ENCODE measurements at places on chromosomes 12 and 14.
A peak's percentile ranks its signal among the peaks of the same experiment; 100 is the strongest.

DNA sequence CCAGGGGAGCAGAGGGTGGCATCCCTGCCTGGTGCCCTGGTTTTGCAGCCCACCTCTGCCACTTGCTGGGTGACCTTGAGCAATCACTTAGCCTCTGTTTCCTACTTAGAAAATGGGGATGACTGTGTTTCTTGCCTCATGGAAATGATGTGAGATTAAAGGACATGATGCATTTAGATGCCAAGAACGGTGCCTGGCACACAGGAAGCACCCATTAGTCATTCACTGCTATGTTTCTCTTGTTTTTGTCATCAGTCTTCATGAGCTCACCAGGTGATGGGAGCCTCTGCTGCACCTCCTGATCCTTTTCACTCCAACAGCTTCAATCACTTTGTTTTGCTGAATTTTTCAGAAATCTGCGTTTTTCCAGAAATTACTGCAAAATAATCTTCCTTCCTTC, 23.6 kb upstream of the ATF1 start:
- no peak for DNase-seq

DNA sequence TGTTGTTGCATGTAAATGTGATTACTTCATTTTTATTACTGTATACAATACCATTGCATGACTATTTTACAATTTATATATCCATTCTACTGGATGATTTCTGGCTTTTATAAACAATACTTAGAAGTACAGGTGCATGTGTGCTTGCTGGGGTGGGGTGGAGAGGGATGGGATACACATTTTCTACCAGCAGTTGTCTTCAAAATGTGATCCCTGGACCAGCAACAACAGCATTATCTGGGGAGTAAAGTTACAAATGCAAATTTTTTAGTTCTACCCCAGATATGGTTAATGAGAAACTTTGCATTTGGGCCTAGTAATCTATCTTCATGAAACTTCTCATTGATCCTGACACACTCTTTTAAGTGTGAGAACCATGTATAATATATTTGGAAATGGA, 905.4 kb upstream of the ATXN7L3B start:
- no peak for DNase-seq

DNA sequence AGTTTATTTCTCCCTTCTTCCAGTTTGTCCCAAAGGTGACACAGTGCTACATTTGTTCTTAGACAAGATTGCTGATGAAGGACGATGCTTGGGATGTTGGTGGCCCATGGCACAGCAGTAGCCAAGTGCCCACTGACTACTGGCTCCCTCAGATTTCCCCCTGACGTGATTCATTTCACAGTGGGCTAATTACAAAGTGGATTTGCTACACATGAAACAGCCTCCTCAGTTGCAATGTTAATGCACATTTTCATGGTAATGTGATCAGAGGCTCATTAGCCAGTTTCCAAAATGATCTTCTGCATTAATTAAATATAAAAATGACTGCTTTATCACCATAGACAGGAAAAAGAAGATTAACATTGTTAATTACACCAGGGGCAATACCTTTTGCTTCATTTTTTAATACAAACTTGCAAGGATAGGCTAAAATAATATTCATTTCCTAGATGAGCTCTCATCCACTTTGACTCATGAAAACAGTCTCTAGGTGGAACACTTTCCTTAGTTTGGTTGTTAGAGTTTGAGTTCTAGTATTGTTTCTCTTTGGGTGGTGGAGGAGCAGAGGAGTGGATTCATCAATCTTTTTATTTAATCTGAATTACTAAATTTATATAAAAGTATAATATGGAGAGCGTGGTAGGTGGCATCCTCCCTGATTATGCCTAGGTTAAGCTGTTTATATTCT, 250.9 kb downstream of the PDZRN4 start:
- DNase-seq: no peak

DNA sequence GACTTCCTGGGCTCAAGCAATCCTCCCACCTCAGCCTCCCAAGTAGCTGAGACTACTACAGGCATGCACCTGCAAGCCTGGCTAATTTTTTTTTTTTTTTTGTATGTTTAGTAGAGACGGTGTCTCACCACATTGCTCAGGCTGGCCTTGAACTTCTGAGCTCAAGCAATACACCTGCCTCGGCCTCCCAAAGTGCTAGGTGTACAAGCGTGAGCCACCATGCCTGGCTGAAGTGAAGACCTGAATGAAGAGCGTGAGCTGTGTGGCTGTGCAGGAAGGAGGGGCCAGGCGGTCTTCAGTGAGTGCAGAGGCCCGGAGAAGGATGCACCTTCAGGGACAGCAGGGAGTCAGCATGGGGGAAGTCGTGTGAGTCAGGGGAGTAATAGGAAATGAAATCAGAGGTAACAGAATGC, 14.9 kb upstream of the NFKBIA start:
- DNase-seq: no peak

- no peak for DNase-seq
Observed at GRCh38 chr12:113065126-113066007, 8.8 kb downstream of the DTX1 start.

- DNase-seq: peak; percentile 19
Observed at GRCh38 chr12:66270613-66271012, 31.7 kb upstream of the HELB start.

DNA sequence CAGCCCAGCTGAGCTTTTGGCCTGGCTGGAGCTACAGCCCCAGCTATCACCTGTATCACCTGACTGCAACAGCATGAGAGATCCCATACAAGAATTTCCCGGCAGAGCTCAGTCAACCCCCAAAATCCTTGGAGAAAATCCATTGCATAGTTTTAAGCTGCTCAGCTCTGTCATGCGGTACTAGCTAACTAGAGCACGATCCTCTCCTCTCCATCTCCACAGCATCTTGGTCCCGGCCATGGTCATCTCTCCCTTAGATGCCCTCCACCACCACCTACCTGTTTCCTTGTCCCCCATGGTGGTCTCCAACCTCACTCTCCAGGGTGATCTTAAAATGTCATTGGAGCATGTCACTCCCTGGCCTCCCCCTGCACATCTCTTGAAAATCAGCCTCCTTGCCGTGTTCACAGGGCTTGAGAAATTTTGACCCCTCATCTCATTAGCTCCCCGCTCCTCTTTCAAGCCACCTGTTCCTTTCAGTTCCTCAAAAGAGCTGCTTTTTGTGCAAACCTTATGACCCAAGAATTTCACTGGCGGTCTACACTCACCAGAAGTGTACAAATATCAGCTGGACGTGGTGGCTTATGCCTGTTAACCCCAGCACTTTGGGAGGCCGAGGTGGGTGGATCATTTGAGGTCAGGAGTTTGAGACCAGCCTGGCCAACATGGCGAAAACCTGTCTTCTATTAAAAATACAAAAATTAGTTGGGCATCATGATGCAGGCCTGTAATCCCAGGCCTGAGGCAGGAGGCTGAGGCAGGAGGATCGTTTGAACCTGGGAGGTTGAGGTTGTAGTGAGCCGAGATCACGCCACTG, 8.1 kb upstream of the CLMN start:
- DNase-seq: no peak

DNA sequence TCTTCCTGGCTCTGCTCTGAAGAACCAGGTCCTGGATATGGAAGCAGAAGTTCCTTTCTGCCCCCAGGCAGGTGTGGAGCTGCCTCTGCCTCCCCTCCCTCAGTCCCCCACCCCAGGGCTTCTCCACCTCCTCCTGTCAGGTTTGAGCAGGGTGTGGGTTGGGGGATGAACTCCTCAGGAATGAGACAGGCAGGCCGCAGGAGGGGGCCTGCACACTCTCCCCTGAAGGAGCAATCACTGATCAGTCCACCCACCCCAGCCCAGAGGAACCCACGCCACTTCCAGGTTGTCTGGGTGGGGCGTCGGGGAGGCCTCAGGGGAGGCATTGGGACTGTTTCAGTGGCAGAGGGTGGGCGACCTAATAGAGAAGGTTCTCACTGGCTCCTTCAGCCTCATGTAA, 26.6 kb downstream of the FAIM2 start:
- no peak for DNase-seq

- DNase-seq: peak; percentile 73
Observed at GRCh38 chr12:13864081-13864673, 117.2 kb downstream of the GRIN2B start.

GRCh38 chr14:36658123-36659009, 3.3 kb upstream of the PAX9 start:
- DNase-seq: no peak

GRCh38 chr14:44626423-44626822, 119.3 kb upstream of the FSCB start:
- no peak for DNase-seq

DNA sequence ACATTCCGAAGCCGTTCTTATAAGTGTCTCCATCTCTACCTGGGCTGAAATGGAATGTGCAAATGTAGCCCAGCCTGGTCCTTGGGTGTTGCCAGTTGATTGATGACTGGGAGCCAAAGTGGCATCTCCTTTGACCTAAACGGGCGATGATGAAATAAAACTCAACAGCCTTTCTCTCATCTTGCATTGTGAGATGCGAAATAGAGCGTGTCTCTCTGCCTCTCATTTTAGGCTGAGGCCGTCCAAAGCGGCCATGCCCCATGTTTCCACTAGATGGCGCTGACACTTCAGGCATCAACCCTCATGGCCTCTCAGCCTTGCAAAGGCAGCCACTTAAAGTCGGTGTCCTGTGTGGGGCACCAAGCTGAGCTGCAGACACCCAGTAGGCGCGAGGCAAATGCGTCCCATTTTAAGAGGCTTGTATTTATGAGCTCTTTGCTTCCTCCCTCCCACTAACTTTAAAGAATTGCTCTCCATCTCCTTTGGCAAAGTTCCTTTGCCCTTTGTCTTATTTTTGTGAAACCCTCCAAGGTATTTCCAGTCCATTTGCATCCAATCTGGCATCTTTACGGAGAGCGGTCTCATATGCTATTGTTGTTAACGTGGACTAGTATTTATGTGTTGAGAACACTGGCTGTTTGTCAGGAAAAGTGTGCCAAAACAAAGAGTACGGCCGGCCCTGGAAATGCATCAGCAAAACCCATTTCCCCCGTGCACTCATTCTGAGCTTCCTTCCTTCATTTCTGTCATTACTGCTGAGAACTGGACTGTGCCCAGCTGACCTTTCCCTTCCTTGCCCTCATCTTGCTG, 25.0 kb downstream of the GPRC5A start:
- DNase-seq: peak; percentile 89

DNA sequence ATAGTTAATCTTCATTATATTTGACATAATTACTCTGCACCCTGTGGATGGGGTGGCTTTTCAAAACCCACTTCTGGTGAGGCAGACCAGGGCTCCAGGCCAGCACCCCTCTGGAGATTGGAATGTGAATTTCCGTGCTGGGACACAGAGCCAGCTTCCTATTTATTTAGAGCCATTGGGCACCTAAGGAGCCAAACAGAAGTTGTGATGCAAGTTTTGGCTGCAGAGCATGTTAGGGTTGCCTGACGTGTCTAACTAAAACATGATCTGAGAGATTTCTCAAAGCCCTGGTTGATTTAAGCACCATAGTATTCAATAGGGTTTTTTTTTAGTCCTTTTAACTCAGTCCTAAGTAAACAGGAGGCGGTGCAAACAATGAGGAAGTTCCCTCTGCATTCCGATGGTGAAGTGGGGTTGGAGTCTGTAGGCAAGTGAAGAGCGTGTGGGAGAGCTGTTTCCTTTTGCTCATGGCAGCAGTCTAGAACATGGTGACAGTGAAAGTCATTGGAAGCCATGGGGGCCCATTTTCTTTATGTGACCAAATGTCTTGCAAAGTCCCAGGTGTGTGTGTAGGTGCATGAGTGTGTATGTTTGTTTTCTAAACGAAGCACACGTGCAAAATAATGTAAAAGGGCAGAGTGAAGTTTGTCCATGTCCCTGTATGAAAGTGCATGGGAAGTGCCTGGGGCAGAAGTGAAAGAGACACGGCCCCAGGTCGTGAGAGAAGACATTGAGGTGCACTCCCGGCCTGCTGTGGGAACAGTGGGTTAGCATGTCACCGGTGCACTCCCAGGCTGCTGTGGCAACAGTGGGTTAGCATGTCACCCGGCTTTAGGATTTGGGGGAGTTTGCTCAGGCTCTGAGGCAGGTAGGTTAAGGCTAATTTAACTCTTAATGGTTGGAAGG, 117.7 kb downstream of the PRKCH start:
- DNase-seq: peak; percentile 84

- DNase-seq: no peak
Observed at GRCh38 chr14:80973931-80974641, 18.7 kb downstream of the TSHR start.

DNA sequence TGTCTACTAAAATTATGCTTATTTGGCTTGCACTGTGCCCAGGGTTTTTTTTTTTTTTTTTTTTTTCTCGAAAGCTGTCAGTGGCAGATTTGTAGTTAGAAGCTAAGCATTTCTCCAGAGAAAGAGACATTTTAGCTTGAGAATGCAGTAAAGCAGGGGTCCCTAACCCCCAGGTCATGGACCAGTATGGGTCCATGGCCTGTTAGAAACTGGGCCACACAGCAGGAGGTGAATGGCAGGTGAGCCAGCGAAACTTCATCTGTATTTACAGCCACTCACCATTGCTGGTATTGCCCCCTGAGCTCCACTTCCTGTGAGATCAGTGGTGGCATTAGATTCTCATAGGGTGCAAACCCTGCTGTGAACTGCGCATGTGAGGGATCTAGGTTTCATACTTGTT, 73.7 kb downstream of the TMTC2 start:
- DNase-seq: no peak

- DNase-seq: no peak
Observed at GRCh38 chr14:75063013-75063412, 811 bp downstream of the ACYP1 start.

DNA sequence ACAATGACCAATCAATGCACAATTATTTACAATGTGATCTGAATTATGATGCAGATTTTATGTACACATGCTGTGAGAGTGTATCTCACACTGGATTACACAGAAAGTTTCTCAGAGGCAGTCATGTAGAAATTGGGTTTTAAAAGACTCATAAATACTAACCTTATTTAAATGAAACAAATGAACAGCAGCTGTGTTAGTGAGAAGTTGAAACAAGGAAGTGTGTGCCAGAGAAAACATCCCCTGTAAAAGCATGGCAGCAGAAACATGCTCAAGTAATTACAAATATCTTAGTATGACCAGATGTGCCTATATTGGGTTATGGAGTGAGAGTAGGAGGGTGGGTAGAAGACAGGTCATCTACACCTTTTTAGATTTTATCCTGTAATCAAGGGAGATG, 723.7 kb downstream of the C12orf50 start:
- no peak for DNase-seq

DNA sequence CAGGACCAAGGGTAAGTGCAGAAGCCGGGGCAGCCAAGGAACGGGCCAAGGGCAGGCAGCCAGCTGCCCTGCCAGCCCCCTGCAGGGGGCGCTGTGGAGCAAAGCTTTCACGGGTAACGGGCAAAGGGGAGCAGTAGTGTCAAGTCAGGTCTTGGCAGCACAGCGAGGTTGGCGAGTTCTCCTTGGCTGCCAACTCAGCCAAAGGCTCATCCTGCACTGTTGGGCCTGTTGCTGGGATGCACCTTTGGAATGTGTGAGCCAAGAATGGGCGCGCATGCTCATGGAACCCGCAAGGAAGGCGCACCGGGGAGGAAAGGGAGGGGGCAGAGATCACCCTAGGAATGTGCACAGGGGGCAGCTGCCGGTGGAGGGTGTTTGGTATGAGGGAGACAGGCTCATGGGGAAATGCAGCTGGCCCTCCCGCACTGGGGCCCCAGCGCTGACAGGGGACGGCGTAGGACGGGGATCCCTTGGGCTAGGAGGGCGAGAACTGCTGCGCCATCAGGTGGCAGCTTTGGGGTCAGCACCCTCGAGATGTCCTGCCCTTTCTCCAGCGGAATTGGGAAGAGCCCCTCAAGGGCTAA, 138.0 kb downstream of the ASCL4 start:
- peak; percentile 67 for DNase-seq
